ENCODE measurements at places on chromosomes 3 and 15.

DNA sequence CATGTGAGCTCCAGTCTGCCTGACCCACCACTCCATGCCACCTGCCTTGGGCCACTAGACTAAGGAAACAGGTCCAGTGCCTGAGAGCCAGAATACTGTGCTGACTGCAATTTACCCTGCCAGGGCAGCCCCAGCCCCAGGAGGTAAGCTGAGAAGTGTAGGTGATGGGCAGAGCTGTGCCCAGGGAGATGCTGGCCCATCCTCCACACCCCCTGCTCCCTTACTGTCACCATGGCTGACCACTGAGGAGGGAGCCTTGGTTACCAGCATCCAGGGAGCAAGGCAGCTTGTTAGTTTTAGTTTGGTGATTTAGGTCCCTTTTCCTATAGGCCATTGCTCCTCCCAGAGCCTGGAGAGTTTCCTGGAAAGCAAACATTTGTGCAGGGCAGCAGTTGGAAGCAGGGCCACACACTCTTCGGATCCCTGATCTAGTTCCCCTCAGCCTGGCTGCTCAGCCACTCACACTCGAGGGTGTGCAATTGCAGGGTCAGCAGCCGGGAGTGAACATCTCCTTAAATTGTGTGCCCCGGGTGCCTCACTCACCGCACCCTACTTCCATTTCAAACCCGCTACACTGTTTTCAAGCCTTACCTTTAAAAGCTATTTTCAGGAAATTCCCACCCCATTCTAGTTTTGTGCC lies 2.0 kb downstream of the GALNT15 start:
- DNase-seq, result peak; percentile 45

DNA sequence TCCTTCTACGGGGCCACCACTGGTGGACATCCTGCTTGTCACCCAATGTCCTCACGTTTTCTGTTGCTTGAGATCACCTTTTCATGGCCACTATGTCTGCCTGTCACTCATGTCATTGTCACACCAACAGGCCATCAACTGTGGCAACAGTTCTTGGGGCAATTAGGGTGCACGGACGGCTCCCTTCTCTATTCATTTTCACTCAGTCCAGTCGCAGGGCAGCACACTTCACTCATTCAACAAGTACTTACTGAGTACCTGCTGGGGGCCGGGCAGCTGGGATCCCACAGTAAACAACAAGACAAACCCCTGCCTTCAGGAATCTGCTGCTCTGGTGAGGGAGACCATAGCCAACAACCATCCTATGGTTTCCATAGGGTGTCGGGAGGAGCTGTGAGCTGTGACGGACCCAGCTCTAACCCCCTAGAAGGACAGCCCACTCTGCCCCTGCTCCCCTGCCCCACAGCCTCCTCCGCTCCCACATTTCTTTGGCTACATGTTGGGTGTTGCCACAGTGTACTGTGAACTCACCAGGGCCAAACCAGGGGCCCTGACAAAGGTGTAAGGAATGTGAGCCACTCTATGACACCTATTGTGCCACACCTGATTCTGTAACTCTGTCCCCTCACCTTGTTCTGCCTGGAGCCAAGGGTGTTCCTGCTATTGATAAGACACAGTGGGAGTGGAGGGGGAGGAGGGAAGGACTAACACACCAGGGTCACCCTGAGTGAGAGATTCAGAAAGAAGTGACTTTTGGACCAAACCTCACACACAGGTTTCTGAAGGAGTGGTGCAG lies 1.9 kb downstream of the VILL start:
- no peak for DNase-seq

GRCh38 chr15:94236608-94237007 lies 5.2 kb downstream of the MCTP2 start:
- DNase-seq, result no peak

DNA sequence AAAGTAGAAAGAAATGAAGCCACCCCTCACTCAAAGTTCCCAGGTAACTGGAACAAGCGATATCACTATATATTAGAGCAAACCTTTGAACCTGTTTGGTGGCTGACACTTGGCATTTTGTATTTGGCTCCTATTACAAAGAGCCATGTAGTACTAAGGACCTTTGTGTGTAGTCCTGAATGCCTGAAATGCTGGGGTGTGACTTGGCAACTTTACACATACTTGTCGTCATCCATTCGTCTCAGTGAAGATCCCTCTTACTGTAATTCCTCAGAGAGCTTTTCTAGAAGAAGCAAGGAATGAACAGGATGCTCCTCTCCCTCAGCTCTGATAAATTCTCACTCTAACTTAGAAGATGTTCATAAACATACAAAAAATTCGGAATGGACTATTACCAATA lies 216.1 kb upstream of the CDIN1 start:
- peak; percentile 88 for DNase-seq

GRCh38 chr3:177034832-177035475 lies 162.3 kb downstream of the TBL1XR1 start:
- DNase-seq, result no peak

- no peak for DNase-seq
Measured at GRCh38 chr3:168001244-168001643, 94.5 kb downstream of the GOLIM4 start.

GRCh38 chr3:177465257-177465642 lies 268.0 kb upstream of the TBL1XR1 start:
- DNase-seq, result no peak

- DNase-seq, result no peak
Measured at GRCh38 chr15:71603379-71603778, 207.0 kb upstream of the NR2E3 start.
